ENCODE measurements at places on chromosomes 7 and 10.

GRCh38 chr10:70905071-70906021 is 17.0 kb upstream of the PCBD1 start:
- no peak for DNase-seq

GRCh38 chr10:119190353-119190752 is 11.7 kb upstream of the PRDX3 start:
- no peak for DNase-seq

DNA sequence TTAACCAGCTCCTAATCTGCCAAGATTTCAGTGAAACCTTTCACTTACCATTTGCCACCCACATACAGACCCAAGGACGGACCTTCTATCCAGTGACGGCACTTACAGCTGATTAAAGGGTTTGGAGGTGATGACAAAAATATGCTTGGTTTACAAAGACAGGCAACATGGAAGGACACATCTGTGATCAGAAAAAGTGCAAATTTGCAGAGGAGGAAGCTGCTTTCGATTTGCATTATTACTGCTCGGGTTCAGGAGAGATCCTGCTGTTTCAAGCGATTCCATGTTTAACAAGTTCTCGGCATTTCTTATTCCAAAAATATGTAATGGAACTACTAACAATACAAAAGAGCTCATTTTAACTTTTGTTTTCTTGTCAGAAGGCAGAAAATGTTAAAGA is 109.0 kb downstream of the JAZF1 start:
- DNase-seq, result no peak

DNA sequence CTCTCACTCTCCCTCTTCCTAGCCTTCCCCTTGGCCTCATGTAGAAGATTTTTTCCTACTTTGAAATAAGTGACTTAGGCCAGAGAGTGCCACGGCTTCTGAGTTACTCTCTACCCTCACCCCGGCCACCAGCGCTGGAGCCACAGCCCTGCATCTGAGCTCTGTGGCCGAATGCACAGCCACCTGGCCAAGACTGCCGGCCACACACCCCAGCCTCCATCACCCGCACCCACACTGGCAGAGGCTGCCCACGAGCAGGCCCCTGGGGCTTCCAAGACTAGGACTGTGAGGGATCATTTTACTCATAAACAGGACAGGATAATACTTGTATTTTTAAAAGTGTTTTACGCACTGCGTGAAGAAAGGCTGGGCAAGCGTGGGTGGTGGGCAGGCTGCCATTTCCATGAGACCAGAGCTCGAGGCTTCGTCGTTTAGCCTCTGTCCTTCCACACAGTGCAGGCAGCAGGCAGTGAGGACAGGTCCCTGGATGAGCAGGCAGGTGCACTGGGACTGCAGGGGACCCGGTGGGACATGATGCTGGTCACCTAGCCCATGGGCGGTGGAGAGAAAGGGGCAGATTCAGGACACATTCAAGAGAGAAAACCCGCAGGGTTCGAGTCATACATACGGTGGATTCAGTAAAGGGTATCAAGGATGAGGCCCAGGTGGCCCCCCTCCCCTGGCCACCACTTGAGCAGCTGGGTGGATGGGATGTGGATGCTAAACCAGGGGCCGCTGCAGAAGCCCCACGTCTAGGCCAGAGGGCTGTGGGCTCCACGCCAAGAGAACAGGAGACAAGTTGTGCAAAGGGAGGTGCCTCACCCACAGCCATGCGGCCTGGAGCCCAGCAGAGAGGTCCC is 35.5 kb upstream of the RNF32 start:
- DNase-seq, result no peak

DNA sequence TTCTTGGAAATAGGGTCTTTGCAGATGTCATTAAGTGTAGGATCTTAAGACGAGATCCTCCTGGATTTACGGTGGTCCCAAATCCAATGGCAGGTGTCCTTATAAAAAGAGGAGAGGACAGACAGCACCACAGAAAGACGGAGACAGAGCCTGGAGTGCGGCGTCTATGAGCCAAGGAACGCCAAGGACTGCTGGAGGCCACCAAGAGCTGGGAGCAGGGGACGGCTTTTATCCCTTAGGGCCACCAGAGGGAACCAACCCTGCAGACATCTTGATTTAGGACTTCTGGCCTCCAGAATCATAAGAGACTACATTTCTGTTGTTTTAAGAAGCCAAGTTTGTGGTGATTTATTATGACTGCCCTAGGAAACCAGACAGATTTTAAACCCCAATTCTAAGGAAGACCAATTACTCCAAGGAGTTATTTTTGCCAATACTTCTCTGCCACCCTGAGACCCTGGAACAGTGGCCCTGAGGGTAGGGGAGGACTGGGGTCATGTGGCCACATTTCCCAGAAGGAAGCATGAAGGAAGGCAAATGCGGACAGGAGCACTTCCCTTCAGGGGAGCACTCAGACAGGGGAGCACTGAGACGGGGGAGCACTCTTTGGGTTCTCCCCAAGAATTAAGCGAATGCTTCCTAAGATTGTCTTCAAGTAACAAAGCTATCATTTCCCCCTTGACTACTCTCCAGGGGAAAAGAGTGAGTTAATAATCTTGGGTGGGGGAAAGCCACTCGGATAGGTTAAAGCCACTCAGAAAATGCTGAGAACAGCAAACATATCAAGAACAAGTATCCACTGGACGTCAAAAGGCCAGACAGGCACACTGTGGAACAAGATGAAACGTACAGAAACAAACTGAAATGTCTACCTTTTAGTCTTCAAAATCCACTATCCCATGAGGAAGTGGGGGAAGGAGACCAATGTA is 67.5 kb downstream of the CHST15 start:
- no peak for DNase-seq

- DNase-seq, result no peak
Observed at GRCh38 chr10:88136712-88137111, 273.3 kb downstream of the PTEN start.

- no peak for DNase-seq
Observed at GRCh38 chr10:110209454-110209925, 2.1 kb downstream of the MXI1 start.

DNA sequence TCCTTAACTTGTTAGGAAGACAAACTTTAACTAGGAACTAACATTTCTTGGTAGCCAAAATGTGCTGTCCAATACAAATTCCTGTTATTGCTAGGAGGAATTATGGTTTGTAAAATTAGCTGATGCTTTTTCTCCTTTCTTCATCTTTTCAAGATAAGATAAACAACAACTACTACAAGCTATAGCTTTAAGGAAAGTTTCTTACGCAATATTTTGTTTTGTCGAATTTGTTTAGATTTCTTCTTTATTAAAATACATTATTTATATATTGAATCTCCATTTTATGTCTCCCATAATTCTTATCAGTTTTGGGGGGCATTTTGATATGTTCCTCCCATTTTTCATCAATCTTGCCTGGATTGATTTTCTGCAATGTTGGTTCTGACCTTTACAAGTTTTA is 277.5 kb downstream of the SUGCT start:
- no peak for DNase-seq

GRCh38 chr7:30975256-30975899 is 11.6 kb downstream of the GHRHR start:
- DNase-seq, result no peak

GRCh38 chr10:19889256-19889655 is 73.0 kb downstream of the PLXDC2 start:
- no peak for DNase-seq

GRCh38 chr10:62243647-62243997 is 25.0 kb downstream of the RTKN2 start:
- DNase-seq, result no peak

- DNase-seq, result no peak
Observed at GRCh38 chr7:109376576-109376975, 806.9 kb downstream of the DNAJB9 start.

GRCh38 chr10:44832595-44833390 is 78.3 kb upstream of the TMEM72 start:
- no peak for DNase-seq

DNA sequence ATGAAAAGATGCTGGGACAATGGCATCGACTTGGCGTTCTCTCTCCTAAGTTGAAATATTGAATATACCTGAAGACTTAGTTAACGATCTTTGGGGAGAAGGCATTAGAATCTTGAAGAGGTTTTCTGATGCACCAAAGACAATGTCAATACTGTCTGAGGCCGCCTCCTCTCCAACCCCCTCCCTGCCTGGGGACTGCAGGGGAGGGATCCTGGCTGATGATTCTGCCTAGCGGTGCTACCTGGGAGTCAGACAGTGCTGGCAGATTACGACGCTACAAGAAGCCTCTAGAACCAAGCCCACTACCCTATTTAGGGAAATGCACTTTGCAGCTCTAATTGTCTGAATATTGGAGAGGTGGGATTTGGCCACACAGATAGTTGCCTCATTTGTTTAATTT is 145.6 kb upstream of the HABP2 start:
- no peak for DNase-seq

- no peak for DNase-seq
Observed at GRCh38 chr7:66758950-66759628, 18.6 kb downstream of the RABGEF1 start.

DNA sequence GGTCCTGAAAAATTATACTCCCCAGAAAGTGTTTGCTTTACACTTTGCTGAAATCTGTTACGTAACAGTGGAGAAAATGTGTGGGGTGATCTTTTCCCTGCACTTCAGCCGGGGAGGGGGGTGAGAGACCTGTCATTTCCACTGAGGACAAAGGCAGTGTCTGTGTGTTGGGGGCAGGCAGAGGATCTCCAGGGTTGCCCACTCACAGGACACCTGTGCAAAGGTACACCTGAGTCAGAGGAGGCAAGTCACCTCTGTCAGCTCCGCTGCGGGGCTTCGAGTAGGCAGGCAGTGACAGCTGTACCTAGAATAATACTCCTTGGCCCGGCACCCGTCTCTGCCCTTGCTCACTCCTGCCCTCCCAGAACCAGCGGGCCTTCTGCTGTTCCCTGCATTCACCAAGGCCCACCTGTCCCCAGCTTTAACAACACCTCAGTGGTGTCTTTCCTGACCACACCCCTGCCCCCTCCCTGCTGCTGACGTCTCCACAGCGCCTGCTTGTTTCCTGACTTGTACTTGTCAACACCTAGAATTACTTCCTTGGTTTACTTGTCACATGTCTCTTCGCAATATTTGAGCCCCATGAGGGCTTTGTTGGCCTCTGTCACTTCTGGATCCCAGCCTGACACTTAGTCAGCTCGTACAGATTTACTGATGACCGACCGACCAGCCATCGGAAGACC is 159.2 kb downstream of the NEURL1 start:
- no peak for DNase-seq

- DNase-seq, result no peak
Observed at GRCh38 chr7:92276460-92276864, 30.7 kb downstream of the ANKIB1 start.

DNA sequence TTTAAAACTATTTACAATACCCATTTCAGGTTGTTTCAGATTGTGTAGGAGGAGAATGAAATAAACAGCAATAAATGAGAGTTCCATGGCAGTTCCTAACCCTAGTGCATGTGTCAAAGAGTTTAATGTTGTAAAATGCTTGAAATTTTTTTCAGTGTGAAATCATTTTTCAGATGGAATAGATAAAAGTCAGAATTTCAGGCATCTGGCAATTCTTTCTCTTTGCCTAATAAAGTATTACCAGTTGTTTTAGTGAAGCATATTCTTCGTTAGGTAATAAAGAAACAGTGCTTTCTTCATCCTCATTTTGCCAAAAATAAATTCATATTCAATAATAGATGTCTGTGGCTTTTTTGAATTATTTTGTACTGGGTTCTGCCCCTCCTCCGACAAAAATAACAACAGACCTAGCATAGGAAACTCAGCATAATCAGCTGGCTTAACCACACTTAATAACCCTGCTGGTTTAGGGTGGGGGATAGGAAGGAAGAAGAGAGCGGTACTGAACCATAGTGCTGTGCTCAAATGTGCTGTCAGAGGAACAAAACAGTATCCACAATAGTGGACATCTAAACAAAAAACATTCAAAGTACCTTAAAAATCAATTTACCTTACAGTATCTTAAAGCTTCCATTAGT is 39.1 kb downstream of the MINDY3 start:
- no peak for DNase-seq

GRCh38 chr7:64625114-64626082 is 40.5 kb upstream of the ZNF107 start:
- no peak for DNase-seq

DNA sequence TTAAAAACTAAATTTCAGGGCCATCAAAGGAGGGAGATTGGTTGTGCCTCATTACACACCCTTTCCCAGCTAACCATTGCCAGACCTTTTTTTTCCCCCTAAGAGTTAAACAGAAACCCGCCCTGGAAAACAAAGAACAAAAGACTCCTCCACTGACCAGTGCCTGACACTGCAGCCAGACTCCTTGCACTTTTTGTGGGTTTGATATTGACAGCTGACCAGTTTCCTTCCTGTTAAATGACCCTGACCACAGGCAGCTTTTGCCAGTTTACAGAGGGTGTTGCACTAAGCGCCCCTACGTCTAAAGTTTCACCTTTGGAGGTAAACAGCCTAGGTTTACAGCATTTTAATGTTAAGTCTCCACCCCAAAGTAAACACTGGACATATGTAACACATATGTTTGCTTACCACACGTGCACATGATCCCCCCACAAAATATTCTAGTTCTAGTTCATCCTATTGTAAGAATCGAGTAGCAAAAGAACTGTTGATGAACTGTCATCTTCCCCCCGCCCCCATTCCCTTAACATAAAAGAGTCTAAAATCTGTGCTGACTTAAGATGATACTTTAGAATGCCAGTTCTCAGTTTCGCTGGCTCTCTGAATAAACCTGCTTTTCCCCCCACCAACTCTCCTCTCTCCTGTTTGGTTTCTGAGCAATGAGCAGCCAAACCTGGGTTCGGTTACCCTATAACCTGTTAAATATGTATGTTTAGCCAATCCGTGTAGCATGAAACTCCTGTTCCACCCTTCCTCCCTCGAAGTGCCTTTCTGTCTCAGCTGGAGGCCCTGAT is 38.0 kb downstream of the FOXI2 start:
- DNase-seq, result no peak

DNA sequence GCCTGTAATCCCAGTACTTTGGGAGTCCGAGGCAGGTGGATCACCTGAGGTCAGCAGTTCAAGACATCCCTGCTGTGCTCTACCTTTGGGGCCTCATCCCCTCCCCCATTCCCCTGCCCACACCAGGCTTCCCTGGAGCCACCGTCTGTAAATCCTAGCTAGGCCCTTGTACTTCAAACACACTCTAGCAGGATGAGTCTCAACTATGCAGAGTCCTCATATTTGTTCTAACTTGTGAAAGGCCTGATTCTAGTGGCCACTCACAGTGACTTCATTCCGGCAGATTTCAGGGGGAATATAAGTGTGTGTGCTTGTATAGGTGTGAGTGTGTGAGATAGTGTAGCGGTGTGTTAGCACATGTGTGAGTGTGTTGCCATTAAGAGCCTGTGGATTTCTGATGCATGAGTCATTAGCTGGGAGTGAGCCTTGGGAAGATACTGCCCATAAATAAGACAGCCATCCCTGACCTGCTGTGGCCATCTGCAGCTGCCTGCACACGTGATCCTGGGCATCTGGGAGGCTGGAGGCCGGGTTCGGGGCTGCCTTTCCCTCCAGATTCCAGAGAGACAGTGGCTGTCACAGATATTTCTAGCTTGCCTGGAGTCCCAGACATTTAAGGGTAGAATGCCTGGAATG is 1.7 kb upstream of the NEURL1 start:
- no peak for DNase-seq

GRCh38 chr10:77844177-77844576 is 82.4 kb downstream of the DLG5 start:
- DNase-seq, result no peak

- DNase-seq, result no peak
Observed at GRCh38 chr10:3748484-3748883, 36.5 kb downstream of the KLF6 start.

- no peak for DNase-seq
Observed at GRCh38 chr10:49107111-49107886, 8.0 kb downstream of the VSTM4 start.
